Glomerular endothelial cell (primary cell): ENCODE measurements at places on chromosomes 13 and 19. TPM values are rescaled to one million over a fixed set of nuclear protein-coding genes. Genes with fewer than 3 reads are reported as not detected.

TMIGD2 gene
- total RNA-seq = 0.18 TPM in 1 of 2 replicates, not detected in the other

CRX gene
- not detected in 2 replicates for total RNA-seq

LENG9 gene
- 3.7 and 4.1 TPM in 2 replicates for total RNA-seq

CD22 gene
- total RNA-seq = 0.29 and 1.8 TPM in 2 replicates

GRCh38 chr19:23587546-23587945, 99.5 kb downstream of the ZNF675 start:
- no peak for DNase-seq

GRCh38 chr19:49512970-49513745, 697 bp downstream of the FCGRT start:
- no peak for DNase-seq

PLK5 gene
- not detected in 2 replicates for total RNA-seq
